ENCODE measurements at places on chromosomes 5 and 9.
A peak's percentile ranks its signal among the peaks of the same experiment; 100 is the strongest.

GRCh38 chr9:125470767-125471580 is 209.3 kb downstream of the GAPVD1 start:
- no peak for DNase-seq

- no peak for DNase-seq
Observed at GRCh38 chr9:91577633-91578061, 154.0 kb upstream of the NFIL3 start.

GRCh38 chr9:91800473-91801030 is 149.5 kb downstream of the ROR2 start:
- DNase-seq = no peak

DNA sequence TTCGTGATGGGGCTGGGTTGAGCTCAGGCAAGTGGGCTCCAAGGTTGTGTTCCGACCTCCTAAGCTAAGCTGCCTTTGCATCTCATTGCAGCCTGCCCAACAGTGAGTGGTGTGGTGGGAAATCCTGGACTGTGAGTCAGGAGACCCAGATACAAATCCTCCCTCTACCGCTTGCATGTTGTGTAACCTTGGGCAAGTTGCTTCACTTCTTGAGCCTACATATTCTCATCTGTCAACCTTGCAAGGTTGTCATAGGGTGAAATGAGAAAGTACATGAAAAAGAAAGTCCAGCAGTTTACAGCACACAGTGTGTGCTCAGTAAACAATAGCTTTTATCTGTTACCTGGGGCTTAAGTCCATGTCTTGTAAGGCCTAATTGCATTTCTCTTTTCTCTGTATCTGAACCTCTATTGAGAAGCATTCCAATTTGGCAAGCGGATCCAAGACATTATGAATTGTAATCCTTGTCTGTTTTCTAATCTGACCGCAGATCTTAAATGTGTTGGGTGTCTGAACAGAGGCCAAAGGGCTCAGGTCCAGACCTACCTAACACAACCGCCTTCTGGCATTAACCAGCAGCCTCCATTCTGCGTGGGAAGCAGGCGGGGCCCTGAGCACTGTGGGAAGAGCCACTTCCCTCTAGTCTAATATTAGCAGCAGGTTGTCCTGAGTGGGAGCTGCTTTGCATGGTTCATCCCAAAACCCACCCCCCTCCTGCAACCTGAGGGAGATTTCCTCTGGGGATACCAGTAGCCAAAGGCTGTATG is 1.8 kb upstream of the GALNT12 start:
- no peak for DNase-seq

- DNase-seq = no peak
Observed at GRCh38 chr9:125886365-125886764, 139.2 kb downstream of the PBX3 start.

DNA sequence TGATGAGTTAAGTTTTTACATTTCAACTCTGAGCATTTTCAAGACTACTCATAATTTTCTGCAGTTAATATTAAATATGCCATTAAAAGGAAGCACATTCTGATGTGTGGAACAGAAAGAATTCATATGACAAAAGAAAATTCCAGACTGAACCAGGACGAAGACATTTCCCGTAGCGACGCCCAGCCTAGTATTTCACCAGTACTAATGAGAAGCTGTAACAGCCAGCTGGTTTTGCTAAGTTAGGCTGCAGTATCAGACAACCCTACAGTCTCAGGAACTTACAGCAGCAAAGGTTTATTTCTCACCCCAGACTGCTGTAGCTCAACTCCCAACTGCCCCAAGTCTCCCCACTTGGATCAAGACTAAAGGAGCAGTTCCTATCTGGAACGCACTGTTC is 91.6 kb downstream of the TMEM174 start:
- DNase-seq = no peak

DNA sequence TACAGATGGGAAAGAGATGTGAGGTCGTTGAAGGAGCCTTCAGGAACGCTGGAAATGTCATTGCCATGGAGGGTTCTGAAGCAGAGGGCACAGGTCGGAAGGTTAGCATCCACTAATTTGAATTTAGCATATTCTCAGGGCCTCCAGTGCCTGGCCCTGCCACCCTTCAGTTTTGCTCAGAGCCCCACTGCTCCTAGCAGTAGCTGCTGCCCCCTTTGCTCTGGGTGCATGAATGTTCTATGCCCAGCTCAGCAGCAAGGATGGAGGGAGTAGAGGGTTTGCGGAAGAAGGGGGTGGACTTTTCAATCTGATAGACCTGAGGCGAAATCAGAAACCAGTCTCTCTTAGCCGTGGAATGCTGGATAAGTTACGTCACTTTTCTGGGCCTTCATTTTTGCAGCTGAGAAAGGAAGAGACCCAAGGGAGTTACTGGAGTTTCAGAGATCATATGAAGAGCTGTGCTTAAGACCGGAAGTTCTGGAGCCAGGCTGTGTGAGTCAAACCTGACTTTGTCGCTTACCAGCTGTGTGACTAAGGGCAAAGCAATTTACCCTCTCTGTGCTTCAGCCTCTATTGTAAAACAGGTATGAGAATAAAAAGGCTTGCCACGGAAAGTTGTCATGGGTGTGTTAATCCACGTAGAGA is 133.2 kb upstream of the PANK3 start:
- no peak for DNase-seq

GRCh38 chr9:112142420-112142819 is 32.7 kb downstream of the SUSD1 start:
- no peak for DNase-seq

- no peak for DNase-seq
Observed at GRCh38 chr5:3194684-3195083, 400.9 kb upstream of the IRX1 start.

DNA sequence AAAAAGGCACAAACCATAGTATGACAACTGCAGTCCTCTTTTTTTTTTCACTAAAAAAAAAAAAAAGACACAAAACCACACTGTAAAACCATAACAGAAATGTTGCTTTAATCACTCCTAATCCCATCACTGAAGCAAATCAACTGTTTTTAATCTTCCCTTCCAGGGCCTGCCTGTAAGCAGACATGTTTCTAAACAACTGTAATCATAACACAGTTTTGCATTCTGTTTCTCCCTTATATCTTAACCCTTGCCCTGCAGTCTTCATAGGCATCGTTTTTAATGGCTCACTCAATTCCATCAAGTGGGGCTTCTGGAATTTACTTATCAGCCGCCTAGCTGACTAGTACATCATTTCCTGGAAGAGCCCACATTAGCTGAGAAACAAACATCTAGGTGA is 111.0 kb upstream of the SLC25A48 start:
- no peak for DNase-seq

DNA sequence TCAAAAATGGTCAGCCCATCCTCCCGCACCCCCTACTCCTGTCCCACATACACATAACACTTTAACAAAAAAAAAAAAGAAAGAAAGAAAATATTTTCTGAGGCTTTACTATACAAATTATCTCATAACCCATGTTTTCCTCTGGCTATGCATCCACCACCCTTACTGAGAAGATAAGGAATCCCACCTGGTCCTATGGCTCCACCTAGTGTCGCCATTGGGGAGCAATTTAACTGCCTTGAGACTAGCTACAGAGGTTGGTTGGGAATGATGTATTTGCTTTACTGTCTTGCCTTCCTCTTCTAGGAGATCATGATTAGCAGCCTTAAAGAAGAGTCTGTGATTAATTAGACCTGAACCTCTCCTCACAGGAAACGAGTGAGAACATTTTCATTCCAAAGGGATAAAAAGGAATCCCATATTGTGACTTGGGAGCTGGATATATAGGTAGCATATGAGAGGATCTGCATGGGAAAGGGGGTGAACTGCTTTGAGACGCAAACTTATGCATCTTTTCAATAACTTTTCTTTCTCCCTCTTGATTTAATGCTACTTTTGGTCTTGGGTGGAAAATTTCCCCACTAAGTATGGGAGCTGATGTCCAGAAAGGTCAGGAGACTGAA is 77.7 kb upstream of the SELENOP start:
- peak; percentile 27 for DNase-seq

DNA sequence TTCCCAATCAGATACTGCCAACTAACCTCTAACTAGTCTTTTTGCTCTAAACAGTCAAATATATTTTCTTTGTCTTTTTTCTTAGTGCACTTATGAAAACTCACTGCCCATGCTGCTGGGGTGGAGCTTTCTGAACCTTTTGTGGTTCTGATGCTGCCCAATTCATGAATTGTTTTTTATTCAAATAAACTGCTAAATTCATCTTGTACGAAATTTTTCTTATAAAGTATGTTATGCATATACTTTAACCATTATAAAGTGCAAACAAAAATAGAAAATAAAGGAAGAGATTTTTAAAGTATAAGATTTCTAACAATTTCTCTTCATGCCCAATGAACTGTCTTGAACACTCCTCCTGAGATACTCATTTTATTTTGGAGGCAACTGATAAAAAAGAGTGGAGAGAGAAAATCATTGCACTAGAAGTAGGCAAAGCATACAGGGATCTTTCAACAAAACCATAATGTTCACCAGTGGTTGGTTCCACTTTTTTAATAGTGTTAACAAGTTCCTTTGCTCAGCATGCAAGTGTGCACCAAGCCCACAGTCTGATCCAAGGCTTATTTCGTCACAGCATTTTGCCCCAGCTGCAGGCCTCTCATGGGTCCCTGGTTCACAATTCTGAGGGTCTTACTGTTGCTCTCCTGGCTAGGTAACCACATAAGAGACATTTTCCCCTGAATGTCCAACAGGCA is 6.2 kb upstream of the FYB1 start:
- DNase-seq = no peak

GRCh38 chr9:124273427-124274160 is 15.8 kb downstream of the NEK6 start:
- DNase-seq = no peak

DNA sequence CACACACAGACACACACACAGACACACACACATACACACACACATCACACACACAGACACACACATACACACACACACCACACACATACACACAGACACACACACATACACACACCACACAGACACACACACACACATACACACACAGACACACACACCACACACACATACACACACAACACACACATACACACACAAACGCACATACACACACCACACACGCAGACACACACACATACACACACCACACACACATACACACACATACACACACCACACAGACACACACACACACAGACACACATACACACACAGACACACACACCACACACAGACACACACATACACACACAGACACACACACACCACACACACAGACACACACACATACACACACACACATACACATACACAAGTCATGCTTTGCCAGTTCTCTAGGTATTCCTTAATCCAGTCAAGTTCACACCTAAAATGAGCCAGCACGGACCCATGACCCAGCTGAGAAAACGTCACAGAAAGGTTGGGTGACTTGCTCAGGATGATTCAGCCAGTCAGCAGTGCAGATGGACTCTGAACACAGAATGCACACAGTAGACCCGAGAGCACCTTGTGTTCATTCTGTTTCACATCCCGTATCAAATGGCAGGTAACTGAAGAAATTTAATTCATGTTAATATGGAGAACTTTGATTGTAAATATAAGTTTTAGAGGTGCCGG is 746.4 kb downstream of the MTRR start:
- DNase-seq = no peak

- DNase-seq = no peak
Observed at GRCh38 chr5:14115323-14115895, 27.7 kb upstream of the TRIO start.

- DNase-seq = no peak
Observed at GRCh38 chr5:120682851-120683250, 218.8 kb downstream of the PRR16 start.

DNA sequence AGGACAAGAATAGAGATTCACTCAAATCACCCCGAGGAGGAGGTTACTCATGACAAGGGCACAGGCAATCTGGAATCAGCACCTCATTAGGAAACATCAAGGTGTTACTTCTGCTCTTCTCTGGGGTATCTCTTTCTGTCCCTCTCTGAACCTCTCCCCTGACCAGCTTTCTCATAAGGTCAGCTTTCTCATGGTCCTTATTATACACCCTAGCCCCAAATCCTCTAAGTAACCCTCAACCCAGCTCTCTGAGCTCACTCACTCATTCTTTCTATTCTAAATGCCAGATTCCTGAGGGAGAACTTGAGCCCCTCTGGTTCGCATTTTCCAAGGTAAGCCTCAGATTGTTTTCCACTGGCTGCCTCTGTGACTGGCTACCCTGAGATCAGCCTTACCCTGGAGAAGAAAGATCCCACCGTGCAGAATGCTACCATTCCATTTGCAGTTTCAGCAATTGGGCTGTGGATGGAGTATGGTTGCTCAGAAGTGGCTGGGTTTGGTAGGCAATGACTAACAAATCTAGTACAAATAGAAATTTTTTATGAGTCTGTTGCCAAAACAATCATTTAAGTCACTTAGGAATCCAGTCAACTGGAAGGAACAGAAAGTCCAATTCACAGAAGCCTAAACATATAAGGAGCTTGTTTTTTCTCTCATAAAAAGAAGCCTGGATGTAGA is 9.0 kb upstream of the TIMD4 start:
- DNase-seq = no peak

DNA sequence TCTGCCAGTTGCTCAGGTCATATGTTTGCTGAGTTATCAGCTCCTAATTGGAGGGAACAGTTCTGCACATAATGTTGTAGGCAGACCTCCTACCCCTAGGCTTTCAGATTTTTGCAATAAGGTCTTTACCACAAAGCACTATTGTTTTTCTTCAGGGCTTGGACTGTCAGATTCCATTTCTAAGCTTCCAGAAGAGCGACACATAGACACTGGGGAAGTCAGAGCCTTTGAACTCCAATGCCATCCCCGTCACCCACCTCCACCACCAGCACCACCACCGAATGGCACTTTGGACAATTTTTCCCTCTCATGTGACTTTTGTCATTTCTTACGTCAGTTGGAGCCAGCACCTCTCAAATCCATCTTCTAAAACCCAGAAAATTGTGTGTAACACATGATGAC is 28.3 kb upstream of the SPRY4 start:
- DNase-seq = no peak

GRCh38 chr9:134945509-134946275 is 28.0 kb upstream of the FCN1 start:
- DNase-seq = no peak

- DNase-seq = no peak
Observed at GRCh38 chr9:127258606-127259471, 5.7 kb upstream of the GARNL3 start.

DNA sequence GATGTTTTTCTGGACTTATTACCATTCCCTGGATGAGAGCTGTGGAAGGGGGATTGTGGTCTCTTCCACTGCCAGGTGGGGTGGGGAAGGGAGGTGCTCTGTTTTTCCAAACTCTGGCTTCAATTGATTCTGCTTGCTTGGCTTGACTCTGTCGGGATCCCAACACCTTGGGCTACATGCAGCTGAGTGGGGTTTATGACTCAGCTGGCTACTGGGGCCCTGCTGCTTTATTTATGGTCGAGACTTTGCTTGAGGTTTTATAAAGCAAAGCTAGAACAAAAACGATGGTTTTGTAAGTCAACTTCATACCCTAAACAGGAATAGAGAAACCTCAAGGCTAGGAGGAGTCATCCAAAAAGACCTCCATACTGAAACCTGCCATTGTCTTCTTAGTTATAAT is 76.3 kb downstream of the AOPEP start:
- DNase-seq = no peak

- DNase-seq = no peak
Observed at GRCh38 chr5:171832775-171833174, 47.2 kb downstream of the SMIM23 start.

GRCh38 chr9:84271921-84272556 is 68.5 kb downstream of the SLC28A3 start:
- DNase-seq = no peak

Measured in GM12892 (cell line).